ENCODE measurements at places on chromosomes 12 and 14.
A peak's percentile ranks its signal among the peaks of the same experiment; 100 is the strongest.

GRCh38 chr12:89475203-89475990, 49.2 kb downstream of the GALNT4 start:
- no peak for DNase-seq

DNA sequence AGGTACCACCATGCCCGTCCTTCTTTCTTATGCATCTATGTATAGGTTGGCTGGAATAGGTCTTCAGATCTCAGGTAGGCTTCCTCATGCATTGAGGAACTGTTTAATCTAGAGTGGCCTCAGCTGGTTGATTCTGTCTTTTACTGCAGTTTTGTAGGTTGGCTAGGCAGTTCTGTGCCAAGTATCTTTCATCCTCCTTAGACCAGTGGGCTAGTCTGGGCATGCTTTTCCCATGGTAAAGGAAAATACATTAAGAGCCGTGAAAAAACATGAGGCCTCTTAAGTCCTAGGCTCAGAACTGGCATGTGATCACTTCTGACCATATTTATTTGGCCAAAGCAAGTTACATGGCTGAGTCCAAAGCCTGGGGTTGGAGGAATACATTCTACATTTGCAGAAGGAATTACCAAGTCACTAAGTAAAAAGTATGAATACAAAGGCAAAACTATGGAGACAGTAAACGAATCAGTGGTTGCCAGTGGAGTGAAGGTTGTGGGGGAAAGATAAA, 137.3 kb downstream of the WIF1 start:
- DNase-seq: no peak

- no peak for DNase-seq
These were observed 53.1 kb downstream of the GUCY2C start for GRCh38 chr12:14643251-14643650.

GRCh38 chr12:57859121-57859520, 12.6 kb upstream of the CTDSP2 start:
- no peak for DNase-seq

GRCh38 chr14:77980475-77981321, 180.8 kb downstream of the ADCK1 start:
- peak; percentile 92 for DNase-seq

DNA sequence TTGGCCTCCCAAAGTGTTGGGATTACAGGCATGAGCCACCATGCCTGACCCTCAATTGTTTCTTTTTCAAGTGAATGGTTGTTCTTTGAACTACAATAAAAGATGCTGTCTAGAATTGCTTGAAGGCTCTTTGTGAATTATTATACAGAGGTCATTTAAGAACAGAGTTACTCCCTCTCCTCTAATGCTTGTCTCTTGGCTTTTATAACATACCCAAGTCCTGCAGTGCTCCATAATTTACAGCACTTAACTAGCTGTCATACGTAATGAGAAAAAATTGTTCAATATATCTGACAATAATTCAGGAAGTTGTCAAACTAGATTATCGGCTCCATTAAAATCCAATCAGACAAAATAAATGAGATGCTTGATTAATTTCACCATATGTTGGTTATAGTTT, 823.0 kb upstream of the ATXN7L3B start:
- no peak for DNase-seq

- no peak for DNase-seq
These were observed 146.4 kb downstream of the TMX1 start for GRCh38 chr14:51386411-51386810.

- DNase-seq: no peak
These were observed at the start of gene CCDC198 for GRCh38 chr14:57493467-57494181. Gene CCDC198 (minus strand): TSS chr14:57493857. CDS start chr14:57493715, 142 bp downstream.

GRCh38 chr12:53949631-53950436, 4.9 kb upstream of the HOXC12 start:
- peak; percentile 11 for DNase-seq

DNA sequence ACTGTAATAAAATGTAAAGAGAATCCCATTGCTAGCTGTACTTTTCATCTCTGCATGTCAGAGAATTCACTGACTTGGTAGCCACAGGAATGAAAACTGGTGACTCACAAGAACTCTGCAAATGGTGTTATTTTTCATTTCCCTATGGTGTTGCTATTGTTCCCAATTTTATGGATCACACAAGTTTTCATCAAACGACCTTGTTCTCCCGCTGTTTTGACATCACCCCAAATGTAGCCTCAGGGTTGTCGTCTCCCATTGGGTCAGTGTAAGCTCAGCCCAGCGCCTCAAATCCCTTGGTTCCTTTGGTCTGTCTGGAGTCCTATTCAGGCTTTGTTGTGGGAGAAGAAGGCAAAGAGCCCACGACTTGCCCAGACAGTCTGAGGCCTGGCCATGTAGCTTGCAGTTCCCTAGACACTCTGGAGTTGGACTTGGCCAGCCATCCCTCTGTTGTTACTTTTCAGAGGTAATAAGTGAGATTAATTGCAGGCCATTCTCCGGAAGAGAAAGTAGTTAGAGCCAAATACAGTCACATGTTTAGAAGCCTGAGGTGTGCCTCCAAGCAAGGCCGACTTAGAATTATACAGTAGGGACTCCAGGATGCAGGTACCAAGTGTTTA, 159.2 kb downstream of the TGFB3 start:
- no peak for DNase-seq

- no peak for DNase-seq
These were observed 22.5 kb downstream of the PARP2 start for GRCh38 chr14:20365928-20366327.

DNA sequence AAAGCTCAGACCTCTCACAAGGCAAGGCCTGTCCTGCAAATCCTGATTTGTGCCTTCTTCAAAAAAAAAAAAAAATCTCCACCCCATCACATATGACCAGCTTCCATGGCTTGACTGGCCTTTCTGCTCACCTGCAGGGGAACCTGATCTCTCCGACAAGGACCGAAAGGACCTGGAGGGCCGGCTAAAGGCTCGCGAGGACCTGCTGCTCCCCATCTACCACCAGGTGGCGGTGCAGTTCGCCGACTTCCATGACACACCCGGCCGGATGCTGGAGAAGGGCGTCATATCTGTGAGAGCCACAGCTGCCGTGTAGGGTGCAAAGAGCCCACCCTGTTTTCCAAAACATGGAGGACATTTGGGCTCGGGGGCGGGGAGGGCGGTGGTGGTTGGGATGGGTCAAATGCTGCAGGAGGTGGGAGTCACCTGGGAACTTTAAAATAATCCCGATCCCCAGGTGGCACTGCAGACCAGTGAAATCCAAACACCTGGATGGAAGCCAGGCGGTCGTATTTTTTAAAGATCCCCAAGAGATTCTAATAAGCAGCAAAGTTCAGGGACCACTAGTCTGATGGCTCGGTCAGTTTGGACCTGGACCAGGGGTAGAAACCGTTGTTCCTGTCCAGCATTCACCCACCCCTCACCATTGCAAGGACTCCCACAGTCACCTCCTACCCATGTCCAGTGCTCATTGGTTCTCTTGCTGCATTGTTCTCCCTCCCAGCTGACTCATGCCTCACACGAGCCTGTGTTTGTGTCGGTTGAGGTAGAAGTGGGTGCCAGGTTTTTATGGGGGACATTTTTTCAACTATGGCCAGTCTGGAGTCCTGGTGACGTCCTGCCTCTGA, 44.8 kb downstream of the FOXN4 start:
- DNase-seq: peak; percentile 22

- DNase-seq: no peak
These were observed 20.8 kb downstream of the TNFAIP2 start for GRCh38 chr14:103144085-103144484.

DNA sequence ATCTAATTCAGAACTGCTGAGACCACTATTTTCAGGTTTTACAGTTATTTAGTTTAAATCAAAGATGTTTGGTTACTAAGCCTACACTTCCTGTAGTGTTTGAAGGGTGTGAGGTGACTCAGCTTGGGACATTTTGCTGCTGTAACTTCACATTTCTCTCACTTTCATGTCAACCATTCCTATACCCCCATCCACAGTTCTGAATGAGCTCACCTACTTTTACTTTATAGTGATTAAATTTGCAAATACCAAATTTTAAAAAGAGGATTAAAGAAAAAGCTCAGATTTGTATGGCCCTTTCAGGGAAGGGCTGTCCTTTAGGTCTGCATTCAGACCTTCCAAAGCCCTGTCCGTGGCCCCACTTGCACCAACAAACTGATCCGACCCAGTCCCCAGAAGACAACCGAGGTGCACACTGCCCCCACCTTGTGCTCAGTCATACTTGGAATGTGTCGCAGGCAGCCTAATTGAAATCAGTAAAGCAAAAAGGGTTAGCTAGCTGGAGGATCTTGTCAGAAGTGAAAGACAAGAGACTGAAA, 174.4 kb downstream of the MON2 start:
- DNase-seq: no peak

DNA sequence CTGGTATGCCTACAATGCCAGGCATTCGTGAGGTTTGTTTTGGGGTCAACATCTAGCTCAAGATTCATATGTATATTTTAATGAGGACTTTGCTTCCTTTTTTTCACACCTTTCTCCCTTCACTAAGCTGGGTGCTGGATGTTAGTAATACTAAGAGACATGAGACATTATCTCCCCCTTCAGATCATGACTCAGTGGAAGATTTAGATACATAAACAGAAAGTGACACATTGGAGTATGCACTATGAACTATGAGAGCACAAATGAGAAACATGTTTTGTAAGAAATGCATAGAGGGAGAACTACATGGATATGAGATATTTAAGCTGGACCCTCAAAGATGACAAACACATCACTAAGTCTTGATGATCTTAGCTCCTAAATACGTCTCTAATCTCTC, 286.3 kb downstream of the RPAP3 start:
- no peak for DNase-seq

- no peak for DNase-seq
These were observed 17.3 kb upstream of the TMEM233 start for GRCh38 chr12:119576118-119576810.

DNA sequence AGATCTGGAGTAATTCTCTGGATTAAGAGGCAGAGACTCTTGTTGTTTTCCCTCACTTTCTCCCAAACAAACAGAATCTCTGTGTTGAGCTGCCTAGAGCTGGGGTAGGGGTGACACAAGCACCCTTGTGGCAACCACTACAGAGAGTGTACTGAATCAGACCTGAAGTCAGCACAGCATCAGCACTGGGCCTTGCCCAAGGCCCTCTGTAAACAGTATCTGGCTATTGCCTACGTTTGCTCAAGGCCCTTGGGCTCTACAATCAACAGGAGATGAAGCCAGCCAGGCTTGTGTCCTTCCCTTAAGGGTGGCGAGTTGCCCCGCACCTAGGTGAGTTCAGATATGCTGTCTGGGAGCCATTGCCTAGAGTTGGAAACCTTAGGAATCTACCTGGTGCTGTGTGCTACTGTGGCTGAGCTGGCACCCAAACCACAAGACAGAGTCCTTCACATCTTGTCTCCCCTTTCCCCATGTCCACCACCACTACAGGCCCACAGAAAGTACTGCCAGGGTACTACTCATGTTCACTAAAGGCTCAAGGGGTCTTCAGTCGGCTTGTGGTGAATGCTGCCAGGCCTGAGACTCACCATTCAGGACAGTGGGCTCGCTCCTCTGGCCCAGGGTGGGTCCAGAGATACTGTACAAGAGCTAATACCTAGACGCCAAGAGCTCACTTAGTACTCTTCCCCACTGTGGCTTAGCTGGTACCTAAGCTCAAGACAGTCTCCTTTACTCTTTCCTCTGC, 206.8 kb downstream of the SYNE2 start:
- DNase-seq: no peak

GRCh38 chr12:93266-94005, 26.9 kb downstream of the IQSEC3 start:
- DNase-seq: no peak

All from NCI-H2171 treated with DMSO at 0.1 percent for 48 hours (cell line).